ENCODE measurements at places on chromosomes 1 and 21. TPM values are rescaled to one million over a fixed set of nuclear protein-coding genes. Genes with fewer than 3 reads are reported as not detected.

IL12RB2 gene
- total RNA-seq, result 0.06 TPM

KIF26B gene
- total RNA-seq, result 1.2 TPM

CYP4B1 gene
- not detected for total RNA-seq

GJA8 gene
- total RNA-seq, result not detected

RABGAP1L gene
- total RNA-seq, result 23.5 TPM

TSTD1 gene
- 59.9 TPM for total RNA-seq

NBPF4 gene
- total RNA-seq, result not detected

IVL gene
- total RNA-seq, result not detected

WDR77 gene
- 73.3 TPM for total RNA-seq

TMEM200B gene
- total RNA-seq, result 0.56 TPM

ADAMTSL4 gene
- total RNA-seq, result not detected

NT5C1A gene
- total RNA-seq, result not detected

RNF207 gene
- total RNA-seq, result 5.9 TPM

ATP1A4 gene
- 0.17 TPM for total RNA-seq

RHBDL2 gene
- total RNA-seq, result 1.1 TPM

LRRIQ3 gene
- total RNA-seq, result 3.3 TPM

ZBTB7B gene
- total RNA-seq, result 4.7 TPM

Data from neural progenitor cell (in vitro differentiated cells).